Suppressor macrophage treated with lipopolysaccharide for 1 hour (primary cell): ENCODE measurements at places on chromosomes 16 and 17.

DNA sequence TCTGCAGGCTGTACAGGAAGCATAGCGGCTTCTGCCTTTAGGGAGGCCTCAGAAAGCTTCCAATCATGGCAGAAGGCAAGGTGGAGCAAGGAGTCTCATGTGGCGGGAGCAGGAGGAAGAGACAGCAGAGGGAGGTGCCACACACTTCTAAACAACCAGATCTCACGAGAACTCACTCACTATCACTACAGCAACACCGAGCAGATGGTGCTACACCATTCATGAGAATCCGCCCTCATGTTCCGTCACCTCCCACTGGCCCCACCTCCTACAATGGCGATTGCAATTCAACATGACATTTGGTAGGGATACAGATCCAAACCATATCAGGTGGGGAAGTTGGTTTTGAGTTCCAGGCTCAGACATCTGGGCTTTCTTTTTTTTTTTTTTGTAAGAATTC, 31.9 kb upstream of the NUDT7 start:
- DNase-seq = no peak

GRCh38 chr17:66971264-66971663, 6.8 kb downstream of the CACNG4 start:
- DNase-seq = no peak

GRCh38 chr16:85603203-85603755, 9.8 kb upstream of the GSE1 start:
- peak; percentile 90 for DNase-seq

- no peak for DNase-seq
Measured at GRCh38 chr17:44788139-44788538, 29.4 kb downstream of the ADAM11 start.

GRCh38 chr17:60941571-60941970, 263.9 kb downstream of the BCAS3 start:
- DNase-seq = no peak

DNA sequence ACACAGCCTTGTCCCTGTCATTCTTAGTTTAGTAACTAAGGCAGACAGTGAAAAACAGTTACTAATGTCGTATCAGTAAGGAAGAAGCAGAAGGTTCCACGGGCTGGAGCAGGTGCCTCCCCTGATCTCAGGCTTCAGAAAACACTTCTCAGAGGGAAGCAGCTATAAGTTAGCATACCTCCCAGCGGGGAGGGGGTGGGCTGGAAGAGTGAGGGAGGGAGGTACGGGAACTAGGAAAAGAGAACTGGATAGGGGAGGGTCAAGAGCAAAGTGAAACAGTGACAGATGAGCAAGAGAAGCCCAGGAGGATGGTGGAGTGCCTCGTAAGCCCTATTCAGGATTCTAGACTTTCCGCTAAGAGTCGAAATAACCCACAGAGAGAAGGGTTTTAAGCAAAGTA, 186.3 kb upstream of the XYLT1 start:
- no peak for DNase-seq

GRCh38 chr17:80374039-80374731, 40.8 kb upstream of the ENDOV start:
- DNase-seq = no peak

DNA sequence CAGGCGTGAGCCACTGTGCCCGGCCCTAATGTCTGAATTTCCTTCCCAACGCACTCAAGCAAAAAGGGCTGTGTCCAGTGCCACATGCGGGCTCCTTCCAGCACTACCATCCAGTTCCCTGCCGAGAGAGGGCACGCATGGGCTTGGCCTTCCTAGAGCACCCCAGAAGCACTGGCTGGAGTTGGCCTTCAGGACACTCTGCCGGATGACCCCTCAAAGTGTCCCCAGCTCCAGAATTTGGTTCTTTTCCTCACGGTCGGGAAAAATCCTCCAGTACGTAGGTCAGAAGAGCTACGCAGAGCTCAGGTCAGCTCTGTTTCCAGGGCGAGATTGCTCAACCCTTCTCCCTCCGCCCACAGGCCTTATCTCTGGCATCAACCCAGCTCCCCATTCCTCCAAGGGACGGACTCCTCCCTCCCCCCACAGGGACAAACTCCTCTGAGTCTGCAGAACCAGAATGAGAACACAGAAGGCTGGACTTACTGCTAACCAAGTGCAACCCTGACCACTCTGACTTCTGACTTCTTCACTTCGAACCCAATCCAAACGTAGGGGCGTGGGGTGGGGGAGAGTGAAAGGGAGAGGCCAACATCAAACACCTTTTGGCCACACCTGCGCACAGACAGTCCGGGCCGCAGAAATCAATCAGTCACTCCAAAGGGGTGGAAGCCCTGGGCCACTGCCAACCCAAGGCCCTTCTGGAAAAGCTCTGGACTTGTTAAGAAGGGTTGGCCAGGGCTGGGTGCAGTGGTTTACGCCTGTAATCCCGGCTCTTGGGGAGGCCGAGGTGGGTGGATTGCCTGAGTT, 3.6 kb downstream of the CDC42EP4 start:
- DNase-seq = peak; percentile 72

GRCh38 chr17:41287050-41287449, 11.6 kb downstream of the KRTAP9-7 start:
- peak; percentile 22 for DNase-seq

- DNase-seq = no peak
Measured at GRCh38 chr16:71559855-71560254, 17.0 kb downstream of the TAT start.

DNA sequence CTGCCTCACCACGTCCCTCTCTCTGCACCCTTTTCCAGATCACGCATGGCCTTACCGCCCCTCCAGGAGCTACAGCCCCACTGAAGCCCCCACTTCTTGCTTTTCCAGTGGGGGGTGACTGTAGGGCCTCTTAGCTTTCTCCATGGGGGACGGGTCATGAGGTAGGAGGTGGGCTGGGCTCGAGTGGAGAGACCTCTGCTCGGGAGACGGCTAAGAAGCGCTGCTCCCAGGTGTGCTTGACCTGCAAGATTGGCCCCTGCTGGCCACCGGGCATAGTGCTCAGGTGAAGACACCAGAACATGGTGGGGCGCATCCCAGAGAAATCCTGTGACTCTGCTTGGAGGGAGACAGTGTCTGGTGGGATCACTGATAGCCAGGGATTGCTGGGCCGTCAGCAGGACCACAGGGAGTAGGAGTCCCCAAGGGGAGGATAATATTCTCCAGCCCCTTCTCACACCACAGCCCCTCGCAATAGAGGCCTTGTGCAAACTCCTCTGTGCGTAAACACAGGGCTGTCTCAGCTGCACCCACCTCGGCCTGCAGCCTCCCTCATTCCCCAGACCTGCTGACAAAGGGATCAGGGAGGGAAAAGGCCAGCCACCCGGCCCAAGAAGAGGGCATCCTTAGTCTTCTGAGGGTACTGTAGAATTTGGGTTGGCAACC, 8.9 kb upstream of the GALK1 start:
- DNase-seq = no peak

GRCh38 chr16:73890186-73891128, 406.2 kb upstream of the PSMD7 start:
- DNase-seq = no peak

- no peak for DNase-seq
Measured at GRCh38 chr17:82594571-82594970, 53.7 kb downstream of the WDR45B start.

- DNase-seq = no peak
Measured at GRCh38 chr17:50062293-50063243, 6.7 kb downstream of the ITGA3 start.

DNA sequence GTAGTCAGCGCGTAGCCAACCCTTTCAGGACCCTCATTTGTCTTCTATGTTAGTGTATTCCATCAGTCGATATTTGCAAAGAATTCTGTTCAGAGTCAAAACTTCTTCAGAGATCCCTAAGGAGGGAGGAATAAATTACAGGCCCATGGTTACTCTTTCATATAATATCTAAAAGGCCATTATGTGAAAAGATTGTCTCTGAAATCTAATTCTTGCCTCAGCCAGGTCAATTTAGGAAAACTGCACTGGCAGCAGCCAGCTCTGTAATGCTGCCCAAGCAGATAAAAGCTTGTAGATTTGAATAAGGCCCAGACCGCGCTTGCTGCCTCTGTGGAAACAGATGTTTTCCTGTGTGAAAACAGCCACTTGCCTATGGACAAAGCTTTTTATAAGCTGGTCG, 379.8 kb downstream of the CNTNAP4 start:
- no peak for DNase-seq

- DNase-seq = no peak
Measured at GRCh38 chr17:39699818-39700147, at the start of gene ERBB2. Gene ERBB2, plus strand, starts transcription at chr17:39700064. Its CDS starts 175 bp downstream, at chr17:39700239.

- no peak for DNase-seq
Measured at GRCh38 chr16:76900285-76901263, 290.4 kb upstream of the MON1B start.

DNA sequence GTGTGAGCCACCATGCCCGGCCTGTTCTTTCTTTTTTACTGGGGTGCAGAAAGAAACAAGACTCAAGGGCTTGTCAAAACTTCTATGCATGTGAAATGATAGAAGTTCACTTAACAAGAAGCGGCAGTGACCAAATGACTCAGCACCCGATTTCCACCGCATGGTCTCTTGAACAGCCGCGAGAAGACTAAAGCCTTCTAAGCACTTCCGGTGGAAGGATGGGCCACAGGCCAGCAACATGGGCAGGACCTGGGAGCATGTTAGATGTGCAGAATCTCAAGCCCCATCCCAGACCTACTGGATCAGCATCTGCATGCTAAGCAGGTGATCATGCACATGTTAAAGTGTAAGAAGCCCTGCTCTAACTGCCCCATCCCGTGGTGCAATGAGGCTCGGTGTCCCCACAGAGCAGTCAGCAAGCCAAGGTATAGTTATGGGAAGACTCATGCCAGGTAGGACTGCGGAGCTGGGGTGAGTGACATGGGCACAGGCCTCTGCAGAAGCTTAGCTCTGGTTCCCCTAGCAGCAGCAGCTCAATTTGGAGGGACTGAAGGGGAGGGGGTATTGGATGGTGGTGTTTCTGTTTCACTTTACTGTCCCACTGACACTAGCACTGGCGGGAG, 88.5 kb upstream of the HNF1B start:
- DNase-seq = peak; percentile 65

DNA sequence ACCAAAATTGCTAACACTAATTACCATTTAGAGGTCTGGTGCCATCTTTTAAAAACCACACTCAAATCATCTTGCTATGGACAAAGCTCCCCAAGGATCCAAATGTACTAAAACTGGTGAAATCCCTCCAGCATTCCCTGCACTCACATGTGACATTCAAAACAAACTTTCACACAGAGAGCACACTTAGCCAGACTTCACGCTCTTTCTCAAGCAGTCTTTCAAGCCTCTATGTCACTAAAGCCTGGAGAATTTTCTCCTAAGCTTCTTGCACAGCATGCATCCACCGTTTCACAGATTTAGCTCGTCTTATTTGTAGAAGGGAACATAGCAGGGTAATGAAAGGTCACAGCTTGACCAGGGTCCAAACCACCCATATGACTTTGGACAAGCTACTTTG, 19.3 kb downstream of the CMTM3 start:
- DNase-seq = no peak

GRCh38 chr17:57455063-57455914, 199.0 kb downstream of the MSI2 start:
- peak; percentile 61 for DNase-seq

GRCh38 chr16:88650749-88651275, at the start of gene CYBA:
Gene CYBA, minus strand, starts transcription at chr16:88651053. Its CDS starts 40 bp downstream, at chr16:88651013.
- DNase-seq = peak; percentile 93

GRCh38 chr17:50471009-50471905, 2.6 kb upstream of the CHAD start:
- DNase-seq = no peak

GRCh38 chr17:17569691-17570090, 21.8 kb downstream of the PEMT start:
- DNase-seq = no peak

GRCh38 chr17:71158437-71158836, 962.4 kb upstream of the SOX9 start:
- DNase-seq = no peak

- peak; percentile 92 for DNase-seq
Measured at GRCh38 chr16:31458073-31458843, 1.0 kb upstream of the ARMC5 start.

DNA sequence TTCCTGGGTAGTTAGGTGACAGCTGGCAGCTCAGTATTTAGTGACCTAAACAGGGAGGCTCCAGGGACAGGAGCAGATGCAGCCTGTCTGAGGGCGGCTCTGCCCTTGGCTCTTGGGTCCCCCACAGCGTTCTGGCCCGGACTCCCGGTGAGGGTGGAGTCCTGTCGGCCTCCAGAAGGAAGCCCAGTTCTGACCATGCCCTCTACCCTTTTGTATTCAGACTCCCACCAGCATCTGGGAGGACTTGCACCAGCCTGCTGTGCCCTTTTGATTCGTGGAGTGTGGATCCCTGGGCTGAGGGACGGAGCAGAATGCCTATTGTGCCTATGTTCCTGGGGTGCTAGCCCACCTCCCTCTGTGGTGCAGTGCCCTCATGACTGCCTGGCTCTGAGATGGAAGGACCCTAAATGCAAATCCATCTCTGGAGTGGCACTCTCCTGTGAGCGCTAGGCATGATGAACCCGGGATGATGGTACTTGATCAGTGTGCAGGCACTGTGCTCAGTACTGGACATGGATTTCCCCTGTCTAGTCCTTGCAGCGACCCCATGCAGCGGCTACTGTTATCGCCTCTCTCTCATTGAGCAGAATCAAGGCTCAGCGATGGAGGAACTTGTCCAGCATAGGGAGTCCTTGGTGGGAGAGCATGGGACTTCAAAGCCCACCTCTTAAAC, 123.1 kb downstream of the SNX29 start:
- no peak for DNase-seq

- DNase-seq = no peak
Measured at GRCh38 chr16:68786685-68787418, 49.8 kb downstream of the CDH1 start.
